Colonic mucosa (tissue), 4 donors: ENCODE measurements at places on chromosomes 11 and 22. TPM values are rescaled to one million over a fixed set of nuclear protein-coding genes. Genes with fewer than 3 reads are reported as not detected.

The SHANK2 gene
- 26.0 TPM for total RNA-seq

- peak; percentile 77 for DNase-seq
These were observed 472 bp downstream of the APOA5 start for GRCh38 chr11:116791002-116791812.

- no peak for DNase-seq
These were observed 82.4 kb downstream of the DGCR2 start for GRCh38 chr22:19039796-19040280.

DNA sequence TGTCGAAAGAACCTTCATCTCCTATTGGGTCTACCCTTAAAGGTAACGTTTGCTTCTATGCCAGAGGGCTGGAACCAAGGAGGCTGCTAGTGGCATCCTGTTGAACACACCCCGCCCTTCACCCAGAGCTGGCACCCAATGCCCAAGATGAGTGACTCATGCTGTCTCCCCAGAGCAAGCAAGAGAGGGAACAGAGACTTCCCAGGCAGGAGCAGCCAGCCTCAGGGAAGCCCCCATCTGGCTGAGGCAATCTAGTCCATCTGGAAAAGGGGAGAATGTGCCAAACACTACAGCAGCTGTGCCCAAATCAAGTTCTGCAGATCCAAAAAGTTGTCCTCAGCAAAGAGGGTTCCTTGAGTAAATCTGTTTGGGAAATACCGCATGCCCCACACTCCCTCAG is 91.9 kb upstream of the TP53I11 start:
- DNase-seq: no peak
